ENCODE measurements at places on chromosomes 3 and 15.
A peak's percentile ranks its signal among the peaks of the same experiment; 100 is the strongest.

GRCh38 chr15:89675606-89676005, 3.6 kb downstream of the PLIN1 start:
- DNase-seq, result no peak

- DNase-seq, result no peak
These were observed 129.7 kb downstream of the PROS1 start for GRCh38 chr3:93843981-93844380.

DNA sequence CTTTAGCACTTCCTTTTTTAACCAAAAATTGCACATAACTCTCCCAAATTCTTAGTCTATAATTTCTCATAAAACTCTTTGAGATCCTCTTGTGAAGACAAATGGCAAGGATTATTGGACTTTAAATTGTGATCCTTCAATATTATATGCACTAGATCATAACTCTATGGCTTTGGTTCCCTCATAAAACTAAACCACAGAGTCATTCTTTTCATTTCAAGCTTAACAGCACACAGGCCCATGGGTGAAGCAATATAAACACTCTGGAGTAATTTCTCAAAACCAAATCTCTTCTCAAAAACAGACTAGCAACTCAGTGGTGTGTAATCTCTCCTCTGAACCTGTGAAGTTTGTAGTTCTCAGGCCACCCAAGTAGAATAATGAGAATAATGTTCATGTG, 171.0 kb upstream of the NECTIN3 start:
- DNase-seq, result no peak

DNA sequence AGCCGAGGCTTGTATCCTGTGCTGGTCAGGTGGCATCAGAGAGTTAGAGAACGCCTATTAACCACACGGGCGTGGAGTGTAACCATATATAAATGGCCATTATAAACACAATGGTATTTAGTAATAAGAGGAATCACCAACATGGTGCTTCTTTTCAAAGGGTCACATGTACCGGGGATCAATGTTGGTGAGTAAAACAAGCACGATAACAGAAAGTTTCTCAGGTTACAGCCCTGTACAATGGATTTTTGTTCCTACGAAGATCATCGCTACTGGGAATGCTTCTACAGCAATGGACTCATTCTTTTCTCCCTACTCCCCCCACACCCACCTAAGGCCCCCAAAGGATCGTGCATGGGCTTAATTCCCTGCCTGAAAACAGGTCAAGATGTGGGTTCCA, 42.5 kb downstream of the MEIS2 start:
- no peak for DNase-seq

GRCh38 chr3:158748237-158748828, 16.1 kb upstream of the RARRES1 start:
- DNase-seq, result no peak

- DNase-seq, result no peak
These were observed 29.5 kb downstream of the SLCO3A1 start for GRCh38 chr15:91882858-91883586.

- no peak for DNase-seq
These were observed 123.2 kb downstream of the MAGI1 start for GRCh38 chr3:65915477-65915876.

DNA sequence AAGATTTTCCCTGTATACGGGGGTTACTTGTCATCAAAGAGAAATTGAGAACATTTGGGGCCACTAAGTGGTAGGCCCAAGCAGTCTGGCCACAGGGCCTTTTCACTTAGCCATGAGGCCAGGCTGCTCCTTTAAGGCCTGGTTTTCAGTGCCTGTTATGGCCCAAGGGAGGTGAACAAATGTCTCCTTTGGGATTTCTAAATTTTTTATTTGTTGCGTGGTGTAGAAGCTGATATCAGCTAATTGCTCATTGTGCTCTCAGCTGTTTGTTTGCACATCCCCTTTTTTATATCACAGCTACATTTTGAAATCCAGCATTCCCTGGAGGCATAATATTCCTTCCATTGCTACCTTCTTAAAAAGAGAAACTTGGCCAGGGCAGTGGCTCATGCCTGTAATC, 48.5 kb downstream of the RLBP1 start:
- no peak for DNase-seq

DNA sequence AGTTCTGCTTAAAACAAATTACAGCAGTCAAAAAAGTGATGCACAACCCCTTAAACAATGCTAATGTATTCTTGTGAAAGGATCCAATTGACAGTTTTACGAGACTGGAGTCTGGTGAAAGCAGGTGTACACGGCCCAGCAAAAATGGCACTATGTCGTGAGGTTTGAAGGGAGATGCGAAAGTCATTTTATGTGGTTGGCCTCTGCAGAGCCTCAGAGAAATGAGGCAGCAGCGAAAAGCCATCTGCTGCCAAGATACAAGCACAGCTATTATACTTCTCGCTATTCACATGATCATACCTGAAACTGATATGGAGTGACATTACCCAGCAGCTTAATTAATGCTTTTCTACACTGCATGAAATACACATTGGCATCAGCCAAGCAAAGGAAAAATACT, 36.4 kb downstream of the MECOM start:
- no peak for DNase-seq

GRCh38 chr3:11201251-11202019, 47.1 kb downstream of the HRH1 start:
- no peak for DNase-seq

- DNase-seq, result peak; percentile 55
These were observed at the start of gene UBA7 for GRCh38 chr3:49813497-49814174. TSS of gene UBA7 (minus strand) at chr3:49813953. CDS start at chr3:49813787, 166 bp downstream.

- DNase-seq, result peak; percentile 62
These were observed 52.1 kb downstream of the TGFBR2 start for GRCh38 chr3:30658328-30659052.

GRCh38 chr3:136984837-136985236, 27.1 kb downstream of the IL20RB start:
- DNase-seq, result no peak

DNA sequence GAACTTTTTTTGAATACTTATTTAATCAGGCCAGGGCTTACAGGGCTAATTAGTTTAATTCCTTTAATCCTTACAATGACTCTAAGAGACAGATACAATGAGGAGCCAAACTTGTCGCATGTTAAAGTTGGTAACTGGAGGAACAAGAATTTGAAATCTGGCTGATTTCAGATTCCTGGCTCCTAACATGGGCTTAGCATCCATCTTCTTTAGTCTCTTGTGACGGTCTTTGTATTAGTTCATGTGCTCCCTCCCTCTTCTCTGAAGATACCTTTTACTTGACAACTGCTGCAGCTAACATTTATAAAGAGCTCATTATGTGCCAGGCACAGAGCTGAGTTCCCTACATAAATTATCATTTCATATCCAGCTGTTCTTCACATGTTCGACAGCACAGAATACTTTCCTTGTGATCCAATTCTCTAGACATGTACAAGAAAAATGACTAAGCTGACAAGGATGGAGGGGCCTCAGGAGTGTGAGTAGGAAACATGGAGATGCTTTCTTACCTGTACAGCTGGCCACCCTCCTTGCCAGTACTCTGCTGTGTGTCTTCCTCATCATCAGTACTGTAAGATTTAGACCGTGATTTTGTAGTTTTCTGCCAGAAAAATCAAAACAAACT, 206.8 kb upstream of the STRIT1 start:
- DNase-seq, result no peak

GRCh38 chr3:105538483-105538882, 171.8 kb downstream of the ALCAM start:
- no peak for DNase-seq

DNA sequence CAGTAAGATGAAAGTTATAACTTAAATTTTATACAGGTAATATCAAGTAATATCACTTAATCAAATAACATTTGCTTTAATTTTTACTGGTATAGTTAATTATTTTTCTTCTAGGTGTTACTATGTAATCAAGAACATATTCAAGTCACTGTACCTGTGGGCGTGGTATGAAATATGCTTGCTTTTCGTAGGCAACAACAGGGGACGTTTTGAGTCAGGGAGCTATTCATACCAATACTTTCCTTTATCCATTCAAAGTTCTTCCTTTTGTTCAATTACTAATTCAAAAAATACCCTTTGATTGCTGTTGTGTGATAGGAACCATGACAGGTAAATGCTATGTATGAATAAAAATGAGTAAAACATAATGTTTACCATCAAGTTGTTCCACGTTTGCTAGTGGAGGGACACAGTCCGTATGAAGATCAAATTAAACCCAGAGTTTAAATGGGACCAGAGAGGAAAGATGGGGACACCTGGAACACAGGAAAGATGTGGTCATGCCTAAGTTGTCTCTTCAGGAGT, 654.0 kb upstream of the KCNMB2 start:
- DNase-seq, result peak; percentile 28

- no peak for DNase-seq
These were observed 449.1 kb downstream of the IL5RA start for GRCh38 chr3:2661078-2661477.

GRCh38 chr15:82554849-82555248, 14.6 kb upstream of the RPS17 start:
- DNase-seq, result no peak

DNA sequence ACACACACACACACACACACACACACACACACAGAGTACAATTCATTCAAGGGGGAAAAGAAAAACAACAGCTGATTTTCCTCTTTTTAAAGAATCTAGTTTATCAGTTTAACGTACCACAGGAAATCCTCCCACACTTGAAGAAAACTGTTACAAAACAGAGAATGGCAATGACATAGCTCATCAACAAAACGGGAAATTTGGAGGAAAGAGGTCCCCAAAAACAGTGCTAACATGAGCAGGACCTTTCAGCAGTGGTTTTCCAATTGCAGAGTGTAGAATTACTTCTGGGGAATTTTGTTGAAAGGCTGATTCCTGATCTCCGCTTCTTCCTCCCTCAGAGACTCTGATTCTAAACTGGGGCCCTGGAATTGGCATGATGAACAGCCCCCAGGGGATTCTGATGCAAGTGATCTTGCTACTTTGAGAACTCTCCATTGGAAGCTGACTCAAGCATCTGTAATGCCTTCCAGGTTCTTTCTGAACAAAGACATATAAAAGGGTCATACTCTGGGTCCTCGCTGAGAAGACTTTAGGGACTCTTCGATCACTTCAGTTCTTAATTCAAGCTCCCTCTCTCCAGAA, 442.6 kb upstream of the PROK2 start:
- DNase-seq, result no peak
